ENCODE measurements at places on chromosomes 13 and 19. TPM values are rescaled to one million over a fixed set of nuclear protein-coding genes. Genes with fewer than 3 reads are reported as not detected.

DNA sequence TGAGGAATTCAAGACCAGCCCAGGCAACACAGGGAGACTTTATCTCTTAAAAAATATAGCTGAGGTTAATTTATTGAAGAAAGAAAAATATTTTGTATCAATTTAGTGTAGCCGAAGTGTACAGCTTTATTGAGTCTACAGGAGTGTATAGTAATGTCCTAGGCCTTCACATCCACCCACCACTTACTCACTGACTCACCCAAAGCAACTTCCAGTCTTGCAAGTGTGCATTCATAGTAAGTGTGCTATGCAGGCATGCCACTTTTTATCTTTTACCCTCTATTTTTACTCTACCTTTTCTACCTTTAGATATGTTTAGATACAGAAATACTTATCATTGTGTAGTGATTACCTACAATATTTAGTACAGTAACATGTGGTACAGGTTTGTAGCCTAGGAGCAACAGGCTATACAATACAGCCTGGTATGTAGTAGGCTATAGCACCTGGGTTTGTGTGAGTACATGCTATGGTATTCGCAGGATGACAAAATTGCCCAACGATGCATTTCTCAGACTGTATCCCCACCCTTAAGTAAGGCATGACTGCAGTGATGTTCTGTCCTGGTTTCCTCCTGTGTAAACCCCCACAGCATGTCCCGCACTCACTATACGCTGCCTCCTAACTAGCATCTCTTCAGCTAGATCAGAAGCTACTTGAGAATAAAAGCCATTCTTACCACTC lies 15.3 kb upstream of the ATP12A start:
- H3K27me3 ChIP-seq = no peaks in the 10 kb centered on the region
- H3K36me3 ChIP-seq = no peaks in the 10 kb centered on the region
- H3K4me3 ChIP-seq = no peak overlapping the region
- no peak for DNase-seq
- H3K4me1 ChIP-seq = 0 out of 2 replicates have a peak, but pooled peaks cover 4% of the 10 kb centered on the region
- H3K27ac ChIP-seq = no peak overlapping the region

GRCh38 chr13:82803341-82803740 lies 1078.9 kb downstream of the SLITRK1 start:
- DNase-seq = no peak
- no peak overlapping the region for H3K27ac ChIP-seq
- H3K36me3 ChIP-seq = no peaks in the 10 kb centered on the region
- no peaks in the 10 kb centered on the region for H3K27me3 ChIP-seq

- no peak overlapping the region for H3K4me3 ChIP-seq
- no peak overlapping the region for H3K27ac ChIP-seq
- no peaks in the 10 kb centered on the region for H3K27me3 ChIP-seq
- H3K4me1 ChIP-seq = peaks cover 19% of the 10 kb centered on the region
- no peaks in the 10 kb centered on the region for H3K36me3 ChIP-seq
Measured at GRCh38 chr13:27375686-27376326, 48.6 kb upstream of the GTF3A start.

ZNF569 gene
- 21.9 TPM for total RNA-seq

DNA sequence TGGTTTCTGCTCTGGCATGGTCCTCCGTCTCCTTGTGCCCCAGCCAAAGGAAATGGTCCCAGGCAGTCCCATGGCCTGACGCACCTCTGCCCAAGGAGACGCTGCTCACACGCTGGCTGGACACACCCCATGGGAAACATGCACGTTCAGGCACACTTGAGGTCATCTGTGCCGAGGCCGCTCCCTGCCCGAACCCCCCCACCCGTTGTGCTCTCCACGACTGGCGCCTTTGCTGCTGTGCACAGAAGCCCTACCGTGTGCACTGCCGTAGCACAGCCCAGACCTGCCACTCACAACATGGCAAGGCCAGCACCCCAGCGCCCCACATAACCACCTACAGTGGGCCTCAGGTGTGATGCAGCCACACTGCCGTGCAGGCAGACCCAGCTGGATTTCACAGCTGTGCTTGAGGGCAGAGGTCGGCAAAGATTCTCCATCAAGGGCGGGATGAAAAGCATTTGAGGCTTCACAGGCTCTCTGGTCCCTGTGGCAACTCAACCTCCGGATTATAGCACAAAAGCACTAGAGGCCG lies 65.7 kb downstream of the SPACA7 start:
- H3K27me3 ChIP-seq = peaks cover 3% of the 10 kb centered on the region
- H3K4me1 ChIP-seq = no peaks in the 10 kb centered on the region
- H3K4me3 ChIP-seq = no peak overlapping the region
- no peaks in the 10 kb centered on the region for H3K36me3 ChIP-seq

AMER2 gene
- total RNA-seq = not detected

GRCh38 chr19:54229146-54229545 lies 6.3 kb upstream of the LILRB3 start:
- DNase-seq = no peak
- H3K27me3 ChIP-seq = no peaks in the 10 kb centered on the region
- no peaks in the 10 kb centered on the region for H3K4me1 ChIP-seq
- H3K27ac ChIP-seq = no peak overlapping the region
- no peaks in the 10 kb centered on the region for H3K36me3 ChIP-seq

GRCh38 chr13:93991569-93991968 lies 487.9 kb downstream of the DCT start:
- H3K4me1 ChIP-seq = no peaks in the 10 kb centered on the region
- no peaks in the 10 kb centered on the region for H3K36me3 ChIP-seq
- no peaks in the 10 kb centered on the region for H3K27me3 ChIP-seq

DNA sequence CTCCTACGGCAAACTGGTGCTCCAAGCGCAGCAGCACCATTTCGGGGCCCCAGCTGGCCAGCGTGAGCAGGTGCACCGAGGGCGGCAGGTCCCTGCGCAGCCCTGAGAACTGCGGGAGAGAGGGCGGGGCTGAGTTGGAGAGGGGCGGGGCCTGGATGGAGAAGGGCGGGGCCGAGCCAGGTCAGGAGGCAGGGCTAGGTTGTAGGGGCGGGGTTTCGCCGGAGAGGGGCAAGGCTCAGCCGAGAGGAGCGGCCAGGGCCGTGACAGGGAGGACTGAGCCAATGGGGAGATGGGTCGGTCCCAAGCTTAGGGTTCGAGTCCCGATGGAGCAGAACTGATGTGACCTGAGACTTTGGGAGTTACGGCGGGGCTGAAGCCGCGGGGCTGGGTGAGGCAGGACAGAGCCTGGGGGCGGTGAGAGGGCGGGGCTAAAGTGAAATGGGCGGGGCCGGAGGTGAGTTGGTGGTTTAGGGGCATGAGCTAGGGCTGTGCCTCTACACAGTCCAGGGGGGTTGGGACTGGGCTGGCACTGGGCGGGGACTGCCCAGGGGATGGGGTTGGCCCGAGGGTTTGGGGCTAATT lies 19.0 kb downstream of the MAN2B1 start:
- DNase-seq = peak; percentile 33
- no peak overlapping the region for H3K4me3 ChIP-seq
- no peaks in the 10 kb centered on the region for H3K27me3 ChIP-seq
- no peak overlapping the region for H3K27ac ChIP-seq
- 0 out of 2 replicates have a peak, but pooled peaks cover 2% of the 10 kb centered on the region for H3K36me3 ChIP-seq

- no peak overlapping the region for H3K4me3 ChIP-seq
- H3K27me3 ChIP-seq = no peaks in the 10 kb centered on the region
- no peak for DNase-seq
- no peaks in the 10 kb centered on the region for H3K4me1 ChIP-seq
Measured at GRCh38 chr13:60679928-60680694, 283.1 kb downstream of the TDRD3 start.

DNA sequence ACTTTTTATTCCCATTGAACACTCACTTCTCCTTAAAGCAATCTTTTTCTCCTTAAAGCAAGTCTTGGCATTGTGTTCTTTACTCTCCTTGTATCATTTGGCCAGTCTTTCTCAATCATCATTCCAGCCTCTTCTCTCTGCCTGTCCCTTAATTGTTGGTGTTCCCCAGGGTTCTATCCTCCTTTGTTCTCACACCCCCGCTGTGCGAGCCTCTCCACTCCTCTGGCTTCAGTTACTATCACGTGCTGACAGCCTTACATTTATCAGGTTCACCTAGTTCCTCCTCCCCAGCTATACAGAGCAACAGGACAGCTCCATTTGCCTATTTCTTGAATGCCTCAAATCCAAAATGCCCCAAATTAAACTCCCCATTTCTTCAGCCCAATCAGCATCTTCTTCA lies 24.6 kb downstream of the CYSLTR2 start:
- no peaks in the 10 kb centered on the region for H3K4me1 ChIP-seq
- no peak overlapping the region for H3K27ac ChIP-seq

DNA sequence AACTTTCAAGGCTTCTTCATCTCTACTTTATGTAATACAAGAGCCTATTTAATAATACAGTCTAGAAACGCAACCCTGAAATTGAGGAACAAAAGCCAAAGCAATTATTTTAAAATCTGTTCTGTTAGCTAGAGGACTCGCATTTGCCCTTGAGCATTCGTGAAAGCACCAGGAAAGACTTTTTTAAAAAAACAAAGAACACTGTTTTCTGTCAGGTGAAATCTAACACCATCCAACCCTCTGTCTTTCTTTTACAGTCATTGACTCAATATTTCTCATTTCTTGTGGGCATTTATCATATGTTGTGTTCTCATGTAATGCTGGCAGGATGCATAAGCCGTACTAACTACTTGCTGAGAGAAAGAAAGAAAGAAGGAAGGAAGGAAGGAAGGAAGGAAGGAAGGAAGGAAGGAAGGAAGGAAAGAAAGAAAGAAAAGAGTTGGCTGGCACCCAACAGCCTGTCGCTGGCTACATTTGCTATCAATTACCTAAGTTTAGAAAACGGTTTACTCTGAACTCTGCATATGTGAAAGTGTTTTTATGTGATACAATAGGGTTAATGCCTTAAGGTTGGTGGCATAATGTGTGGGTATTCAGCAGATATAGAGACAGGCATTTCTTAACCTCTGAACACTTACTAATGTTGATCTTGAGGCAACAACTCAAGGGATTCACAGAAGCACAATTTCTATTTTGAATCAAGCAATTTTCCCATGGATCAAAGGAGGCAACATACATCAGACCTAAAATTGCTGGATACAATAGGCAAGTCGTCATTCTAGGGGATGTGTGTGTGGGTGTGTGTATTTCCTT lies 445.4 kb downstream of the DCT start:
- no peaks in the 10 kb centered on the region for H3K27me3 ChIP-seq
- no peaks in the 10 kb centered on the region for H3K4me1 ChIP-seq
- no peaks in the 10 kb centered on the region for H3K36me3 ChIP-seq
- no peak overlapping the region for H3K4me3 ChIP-seq
- H3K27ac ChIP-seq = no peak overlapping the region
- no peak for DNase-seq

DNA sequence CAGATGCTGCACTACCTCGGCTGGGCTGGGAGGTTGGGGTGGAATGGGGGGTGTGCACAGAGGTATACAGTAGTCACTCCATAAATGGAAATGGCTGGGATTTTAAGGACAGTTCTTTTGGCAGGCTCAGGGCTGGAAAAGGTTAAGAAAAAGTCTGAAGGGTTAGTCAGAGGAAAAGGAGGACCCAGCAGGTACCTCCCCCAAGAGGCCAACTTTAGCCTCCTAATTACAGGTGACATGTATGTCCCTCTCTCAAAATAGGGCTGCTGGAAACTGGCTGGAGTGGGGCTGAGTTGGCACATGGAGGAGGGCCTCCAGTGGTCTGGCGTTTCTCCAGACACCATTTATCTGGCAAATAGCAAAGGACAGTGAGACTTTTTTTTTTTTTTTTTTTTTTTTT lies 994 bp downstream of the CCDC194 start:
- H3K36me3 ChIP-seq = no peaks in the 10 kb centered on the region
- H3K27me3 ChIP-seq = no peaks in the 10 kb centered on the region
- H3K27ac ChIP-seq = no peak overlapping the region
- 0 out of 2 replicates have a peak, but pooled peaks cover 3% of the 10 kb centered on the region for H3K4me1 ChIP-seq

DNA sequence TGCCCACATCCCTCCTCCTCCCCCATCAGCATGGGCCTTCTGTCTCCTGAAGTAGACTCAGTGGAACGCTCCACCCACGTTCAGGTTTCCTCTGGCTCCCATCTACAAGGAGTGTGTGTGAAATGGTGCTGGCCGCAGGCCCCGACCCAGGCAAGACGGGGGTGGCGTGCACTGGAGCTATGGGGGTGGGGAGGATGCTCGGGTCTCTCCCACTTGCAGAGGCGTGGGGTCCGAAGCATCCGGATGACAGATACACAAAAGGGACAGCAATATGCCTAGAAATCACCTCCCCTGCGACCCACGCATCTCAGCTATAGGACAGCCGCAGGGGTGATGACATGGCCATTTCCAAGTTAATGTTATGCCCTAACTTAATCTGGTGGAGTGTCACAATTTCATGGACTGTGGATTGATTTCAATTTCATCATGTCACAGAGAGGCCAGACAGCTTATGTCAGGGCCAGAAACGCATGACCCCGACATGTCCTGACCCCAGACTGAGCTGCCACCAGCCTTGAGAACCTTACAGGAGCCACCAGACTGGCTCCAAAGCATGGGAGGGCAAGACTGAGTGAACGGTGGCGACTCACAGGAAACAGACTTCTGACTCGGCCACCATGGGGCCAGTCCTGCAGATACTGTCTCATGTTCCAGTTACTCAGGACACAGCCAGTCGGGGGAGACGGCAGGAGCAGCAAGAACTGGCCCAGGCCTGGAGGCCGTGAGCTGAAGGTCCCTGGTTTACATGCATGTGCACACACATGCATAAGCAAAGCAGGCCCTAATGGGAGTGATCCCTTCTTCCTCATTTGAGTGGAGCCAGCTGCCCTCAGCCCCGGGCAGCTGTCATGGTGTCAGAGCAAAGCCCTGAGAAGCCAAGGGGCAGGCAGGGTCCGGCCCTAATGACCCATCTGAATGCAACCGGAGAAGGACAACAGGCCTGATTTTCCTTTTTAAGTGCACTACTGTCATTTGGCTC lies 82.2 kb downstream of the SLC7A1 start:
- peaks cover 42% of the 10 kb centered on the region for H3K36me3 ChIP-seq
- H3K27me3 ChIP-seq = no peaks in the 10 kb centered on the region
- no peak for DNase-seq
- H3K27ac ChIP-seq = no peak overlapping the region
- H3K4me3 ChIP-seq = no peak overlapping the region

KCNRG gene
- total RNA-seq = 0.53 TPM

DNA sequence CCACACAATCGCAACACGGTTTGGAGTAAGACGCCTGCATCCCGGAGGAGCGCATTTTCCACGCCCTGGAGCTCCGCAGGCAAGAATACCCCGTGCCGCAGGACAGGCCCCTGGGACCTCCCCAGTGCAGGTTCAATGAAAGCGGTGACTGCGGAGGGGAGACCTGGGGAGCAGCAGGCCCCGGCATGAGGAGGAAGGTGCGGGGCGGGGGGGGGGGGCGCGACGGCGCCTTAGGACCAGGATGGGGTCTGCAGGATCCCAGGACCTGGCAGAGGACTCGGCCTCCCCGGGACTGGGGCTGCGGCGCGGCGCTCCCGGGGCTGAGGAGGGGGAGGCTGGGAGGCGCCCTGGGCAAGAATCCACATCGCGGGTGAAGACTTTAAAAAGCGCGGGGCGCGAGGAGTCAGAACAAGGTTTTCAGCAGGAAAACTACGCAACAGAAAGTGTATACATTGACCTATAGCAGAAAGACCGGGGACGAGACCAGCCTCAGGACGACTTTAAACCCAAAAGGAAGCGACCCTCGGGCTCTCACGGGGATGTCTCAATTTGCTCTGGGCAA lies 432 bp downstream of the ZNF611 start:
- H3K4me1 ChIP-seq = no peaks in the 10 kb centered on the region
- no peaks in the 10 kb centered on the region for H3K27me3 ChIP-seq
- DNase-seq = peak; percentile 38
- H3K27ac ChIP-seq = peak overlapping the region; percentile 52
- peak overlapping the region; percentile 79 for H3K4me3 ChIP-seq
- no peaks in the 10 kb centered on the region for H3K36me3 ChIP-seq
